ENCODE measurements at places on chromosomes 12 and 14.

- DNase-seq, result peak; percentile 32
Measured at GRCh38 chr12:111248236-111249017, 120.5 kb downstream of the PHETA1 start.

DNA sequence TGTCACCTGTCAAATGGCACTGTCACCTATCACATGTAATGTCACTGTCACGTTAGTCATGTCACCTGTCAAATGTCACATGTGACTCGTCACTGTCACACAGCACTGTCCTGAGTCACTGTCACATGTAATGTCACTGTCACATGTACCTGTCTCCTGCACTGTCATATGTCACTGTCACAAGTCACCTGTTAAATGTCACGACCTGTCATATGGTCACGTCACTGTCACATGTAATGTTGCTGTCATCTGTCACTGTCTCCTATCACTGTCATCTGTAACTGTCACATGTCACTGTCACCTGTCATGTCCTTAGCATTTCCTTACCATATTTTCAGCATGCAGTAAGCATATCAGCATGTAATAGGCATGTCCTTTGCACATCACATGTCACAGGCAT is 27.1 kb upstream of the TESC start:
- no peak for DNase-seq

GRCh38 chr14:35046751-35047536 is 872 bp downstream of the FAM177A1 start:
- DNase-seq, result no peak

- no peak for DNase-seq
Measured at GRCh38 chr12:94404854-94405253, 54.8 kb downstream of the CEP83 start.

DNA sequence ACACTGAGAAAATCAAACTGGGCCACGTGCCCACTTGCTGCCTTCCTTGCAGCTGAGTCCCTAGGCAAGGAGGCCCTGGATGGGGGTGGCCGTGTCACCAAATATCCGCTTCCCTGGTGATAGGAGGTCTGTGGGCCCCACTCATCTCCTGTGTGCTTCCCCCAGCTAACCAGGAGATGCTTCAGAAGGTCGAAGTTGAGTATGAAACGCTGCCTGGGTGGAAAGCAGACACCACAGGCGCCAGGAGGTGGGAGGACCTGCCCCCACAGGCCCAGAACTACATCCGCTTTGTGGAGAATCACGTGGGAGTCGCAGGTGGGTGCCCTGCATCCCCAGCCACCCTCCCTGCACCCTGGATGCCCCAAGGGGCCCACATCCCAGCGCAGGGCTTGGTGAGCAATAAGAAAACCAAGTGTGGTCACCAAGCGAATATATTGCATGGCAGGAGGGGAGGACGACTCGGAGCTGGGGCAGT is 6.8 kb upstream of the SIVA1 start:
- DNase-seq, result no peak

DNA sequence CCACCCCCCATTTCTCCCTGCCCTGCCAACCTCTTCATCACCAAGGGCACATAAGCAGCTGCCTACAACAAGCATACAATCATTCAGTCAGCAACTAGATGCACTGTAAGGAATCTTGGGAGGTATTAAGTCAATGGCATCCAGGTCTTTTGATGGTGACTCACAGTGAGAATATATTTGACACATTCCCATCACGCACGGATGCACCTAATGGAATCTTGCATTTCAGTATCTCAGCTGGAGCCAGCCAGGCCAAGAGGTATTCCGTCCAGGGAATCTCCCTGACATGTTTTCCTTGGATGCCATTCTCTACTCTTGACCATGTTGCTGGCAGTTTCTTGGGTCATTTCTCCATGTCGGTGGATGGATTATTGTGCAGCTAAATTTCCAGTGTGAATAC is 73.9 kb upstream of the CAPRIN2 start:
- no peak for DNase-seq

GRCh38 chr14:105479431-105480158 is 5.0 kb downstream of the CRIP2 start:
- DNase-seq, result no peak

- DNase-seq, result no peak
Measured at GRCh38 chr14:35159742-35160409, 37.5 kb downstream of the PRORP start.

- DNase-seq, result no peak
Measured at GRCh38 chr14:104403421-104404220, 175.9 kb upstream of the C14orf180 start.

All from SIG-M5 (cell line).